ENCODE measurements at places on chromosomes 12 and 14. TPM values are rescaled to one million over a fixed set of nuclear protein-coding genes. Genes with fewer than 3 reads are reported as not detected.

The OLR1 gene
- total RNA-seq: 0.11 TPM

The KRT75 gene
- not detected for total RNA-seq

GRCh38 chr14:24013654-24014514 lies 25.2 kb downstream of the DHRS4L2 start:
- no peak overlapping the region for H3K4me3 ChIP-seq
- H3K4me1 ChIP-seq: no peaks in the 10 kb centered on the region
- H3K27ac ChIP-seq: no peak overlapping the region
- H3K36me3 ChIP-seq: no peaks in the 10 kb centered on the region
- peak; percentile 78 for DNase-seq
- no peaks in the 10 kb centered on the region for H3K27me3 ChIP-seq

DNA sequence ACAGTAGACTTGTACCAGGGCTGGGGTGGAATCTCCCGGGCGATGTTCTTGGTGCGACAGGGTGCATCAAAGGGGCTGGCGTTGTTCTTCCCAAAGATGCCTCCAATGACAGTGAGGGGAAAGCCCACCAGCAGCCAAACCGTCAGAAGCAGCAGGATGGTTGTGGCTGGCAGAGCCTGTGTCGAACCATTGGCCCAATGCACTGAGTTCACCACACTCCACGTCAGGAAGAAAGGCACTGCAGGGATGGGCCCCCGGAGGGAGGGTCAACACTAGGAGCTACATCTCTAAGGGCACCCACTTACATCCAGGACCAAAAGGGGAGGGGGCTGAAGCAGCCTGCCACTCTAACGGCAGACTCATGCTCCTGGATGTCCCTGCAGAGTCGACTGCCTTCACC lies 1.8 kb upstream of the IPO4 start:
- DNase-seq: no peak
- peaks cover 20% of the 10 kb centered on the region for H3K36me3 ChIP-seq
- no peaks in the 10 kb centered on the region for H3K4me1 ChIP-seq

The NTS gene
- 2.4 TPM for total RNA-seq

DNA sequence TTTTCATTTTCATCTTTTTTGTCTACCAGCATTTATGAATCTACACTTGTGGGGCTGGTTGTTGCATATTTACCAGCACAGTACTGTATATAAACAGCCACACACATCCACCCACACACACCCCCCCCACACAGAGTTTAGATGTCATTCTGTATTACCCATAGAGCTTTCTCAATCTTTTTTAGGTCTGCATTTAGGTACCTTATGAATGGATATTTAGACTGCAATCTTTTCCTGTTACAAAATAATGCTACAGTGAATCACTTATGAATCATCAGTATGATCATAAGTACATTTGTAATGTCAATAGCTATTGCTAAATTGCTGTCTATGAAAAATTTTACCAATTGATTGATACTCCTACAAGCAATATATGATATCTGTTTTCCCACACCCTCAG lies 67.3 kb upstream of the STK38L start:
- peaks cover 3% of the 10 kb centered on the region for H3K27me3 ChIP-seq
- H3K36me3 ChIP-seq: no peaks in the 10 kb centered on the region
- H3K4me1 ChIP-seq: peaks cover 6% of the 10 kb centered on the region
- no peak overlapping the region for H3K4me3 ChIP-seq
- no peak overlapping the region for H3K27ac ChIP-seq
- peak; percentile 58 for DNase-seq

GRCh38 chr14:31457665-31458659 lies 656 bp upstream of the DTD2 start:
- DNase-seq: no peak
- H3K27ac ChIP-seq: peak overlapping the region; percentile 88
- no peaks in the 10 kb centered on the region for H3K36me3 ChIP-seq

- H3K4me3 ChIP-seq: no peak overlapping the region
- H3K27me3 ChIP-seq: no peaks in the 10 kb centered on the region
- no peak for DNase-seq
- no peaks in the 10 kb centered on the region for H3K36me3 ChIP-seq
These were observed 53.1 kb upstream of the KCNA1 start for GRCh38 chr12:4856596-4856995.

DNA sequence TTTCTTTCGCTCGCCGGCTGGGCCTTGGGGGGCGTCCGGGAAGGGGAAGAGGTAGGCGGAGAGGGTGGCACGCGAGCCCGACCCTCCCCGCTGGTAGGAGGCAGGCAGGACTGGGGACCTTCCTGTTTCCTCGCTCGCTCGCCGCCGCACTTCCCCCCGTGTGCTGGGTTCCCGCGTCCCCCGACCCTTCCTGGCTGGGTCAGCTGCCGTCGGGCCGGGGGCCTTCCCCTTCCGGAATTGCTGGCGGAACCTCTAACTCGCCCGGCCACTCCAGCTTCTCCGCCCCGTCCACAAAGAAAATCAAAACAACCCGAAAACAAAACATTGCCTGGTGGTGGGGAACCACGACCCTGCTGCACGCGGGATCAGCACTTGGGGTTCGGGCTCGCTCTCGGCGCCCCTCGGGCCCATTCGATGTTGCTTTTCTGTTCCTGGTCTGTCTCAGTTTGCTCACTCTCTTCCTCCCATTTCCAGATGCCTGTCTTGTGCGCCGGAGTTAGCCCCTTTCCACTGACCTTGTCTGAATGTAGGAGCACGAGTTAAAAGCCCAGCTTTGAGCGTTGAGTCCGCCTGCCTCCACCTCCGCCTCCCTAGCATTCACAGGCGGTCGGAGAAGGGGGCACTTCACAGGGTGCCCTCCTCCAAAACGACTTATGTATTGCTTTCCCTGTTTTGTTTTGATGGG lies 581 bp downstream of the PAPOLA start:
- peak; percentile 68 for DNase-seq
- H3K4me1 ChIP-seq: peaks cover 14% of the 10 kb centered on the region
- no peaks in the 10 kb centered on the region for H3K27me3 ChIP-seq
- peak overlapping the region; percentile 57 for H3K4me3 ChIP-seq
- no peaks in the 10 kb centered on the region for H3K36me3 ChIP-seq
- peak overlapping the region; percentile 89 for H3K27ac ChIP-seq

Data from cardiac muscle cell (in vitro differentiated cells and primary cell).